ENCODE measurements at places on chromosomes 1 and 21.
A peak's percentile ranks its signal among the peaks of the same experiment; 100 is the strongest.

DNA sequence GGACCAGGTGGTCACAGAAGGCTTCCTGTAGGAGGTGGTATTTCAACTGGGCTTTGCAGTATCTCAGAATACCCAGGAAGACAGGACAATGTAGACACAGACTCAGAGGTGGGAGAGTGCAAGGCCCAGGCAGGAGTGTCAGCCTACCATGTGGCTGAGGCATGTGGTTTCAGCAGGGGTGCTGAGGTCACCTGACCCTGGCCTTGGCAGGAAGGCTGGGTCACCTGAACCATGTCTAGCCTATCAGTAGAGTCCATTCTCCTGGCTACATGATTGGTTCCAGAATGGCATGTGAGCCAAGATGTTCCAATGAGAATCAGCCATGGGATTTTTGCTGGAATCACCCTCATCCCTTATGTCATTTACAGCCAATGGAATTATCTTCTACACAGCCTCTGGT, 169.4 kb downstream of the ACTL8 start:
- DNase-seq = no peak

GRCh38 chr1:201406831-201407406, 7.8 kb upstream of the LAD1 start:
- no peak for DNase-seq

GRCh38 chr1:224433041-224433691, 1.4 kb downstream of the WDR26 start:
- peak; percentile 15 for DNase-seq

- no peak for DNase-seq
These were observed 193.8 kb downstream of the HIVEP3 start for GRCh38 chr1:41724926-41725325.

- no peak for DNase-seq
These were observed 211.9 kb upstream of the EDN2 start for GRCh38 chr1:41696381-41696780.

GRCh38 chr1:226972931-226973330, 32.8 kb downstream of the COQ8A start:
- DNase-seq = no peak

- no peak for DNase-seq
These were observed 137.7 kb upstream of the SMYD2 start for GRCh38 chr1:214143006-214143992.

DNA sequence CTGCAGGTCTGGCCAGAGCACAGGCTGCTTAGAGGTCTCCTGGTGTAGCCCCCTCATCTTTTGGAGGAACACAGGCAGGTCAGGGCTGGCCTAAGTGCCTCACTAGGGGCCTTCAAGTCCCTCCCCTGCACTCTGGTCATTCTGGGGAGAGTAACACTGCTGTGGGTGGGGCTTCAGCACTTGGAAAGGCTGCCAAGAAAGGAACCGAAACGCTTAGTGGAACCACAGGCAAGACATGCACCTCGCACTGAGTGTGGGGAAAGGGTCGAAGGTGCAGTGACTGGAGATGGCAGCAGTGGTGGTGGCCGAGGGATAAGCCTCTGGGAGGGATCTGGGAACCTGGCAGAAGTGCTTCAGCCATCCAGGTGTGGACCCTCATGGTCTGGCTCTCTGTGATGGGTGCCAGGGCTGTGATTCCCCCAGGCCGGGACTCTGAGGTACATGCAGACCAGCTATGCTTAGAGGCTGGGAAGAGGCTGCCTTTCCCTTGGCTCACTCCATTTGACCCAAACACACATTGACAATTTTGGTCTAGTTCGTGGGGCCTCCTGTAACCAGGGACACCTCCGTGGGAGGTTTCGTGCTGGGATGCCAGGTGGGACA, 182.9 kb upstream of the CSF3R start:
- DNase-seq = no peak

DNA sequence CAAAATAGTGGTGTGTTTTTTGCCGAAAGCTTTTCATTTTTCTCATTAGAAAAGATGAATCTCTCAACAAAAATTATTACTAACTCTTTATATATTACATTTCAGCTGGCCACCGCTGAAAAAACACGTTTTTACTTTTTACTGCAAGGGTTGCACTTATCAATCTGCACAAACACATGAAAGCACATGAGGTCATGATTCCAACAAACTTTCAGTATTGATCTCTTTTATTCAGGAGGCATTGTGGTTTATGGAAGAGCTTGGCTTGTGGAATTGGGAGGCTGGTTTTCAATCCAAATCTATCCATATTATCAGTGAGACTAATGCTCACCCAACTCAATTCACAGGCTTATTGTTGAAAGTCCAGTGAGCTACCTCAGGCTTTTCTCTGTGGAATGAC, 20.6 kb upstream of the LPGAT1 start:
- no peak for DNase-seq

- DNase-seq = no peak
These were observed 10.5 kb upstream of the PRXL2B start for GRCh38 chr1:2575801-2576663.

DNA sequence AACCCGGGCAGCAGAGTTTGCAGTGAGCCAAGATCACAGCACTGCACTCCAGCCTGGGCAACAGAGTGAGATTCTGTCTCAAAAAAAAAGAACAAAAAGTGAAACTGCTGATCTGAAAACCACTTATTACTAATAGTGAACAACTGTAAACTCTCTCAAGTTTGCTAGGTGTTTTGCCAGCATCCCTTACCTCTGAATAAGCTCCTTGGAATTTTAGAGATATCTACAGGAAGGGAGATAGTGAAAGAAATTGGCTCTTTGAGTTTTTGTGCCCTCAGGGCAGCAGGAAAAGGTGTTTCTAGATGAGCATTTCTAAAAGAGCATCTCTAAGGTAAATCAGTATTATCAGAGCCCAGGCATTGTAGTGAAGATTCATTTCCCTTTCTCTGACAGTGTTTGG, 27.1 kb downstream of the PARK7 start:
- DNase-seq = no peak
